ENCODE measurements at places on chromosomes 7 and 10. TPM values are rescaled to one million over a fixed set of nuclear protein-coding genes. Genes with fewer than 3 reads are reported as not detected.

The OR6B1 gene
- not detected for total RNA-seq

The SLC16A12 gene
- total RNA-seq: 3.1 TPM

GRCh38 chr10:107453561-107453960, 289.1 kb upstream of the SORCS1 start:
- DNase-seq: no peak

The CALML3 gene
- total RNA-seq: 9.4 TPM

GRCh38 chr10:69976795-69977546, 75.7 kb upstream of the MACROH2A2 start:
- no peak for DNase-seq

DNA sequence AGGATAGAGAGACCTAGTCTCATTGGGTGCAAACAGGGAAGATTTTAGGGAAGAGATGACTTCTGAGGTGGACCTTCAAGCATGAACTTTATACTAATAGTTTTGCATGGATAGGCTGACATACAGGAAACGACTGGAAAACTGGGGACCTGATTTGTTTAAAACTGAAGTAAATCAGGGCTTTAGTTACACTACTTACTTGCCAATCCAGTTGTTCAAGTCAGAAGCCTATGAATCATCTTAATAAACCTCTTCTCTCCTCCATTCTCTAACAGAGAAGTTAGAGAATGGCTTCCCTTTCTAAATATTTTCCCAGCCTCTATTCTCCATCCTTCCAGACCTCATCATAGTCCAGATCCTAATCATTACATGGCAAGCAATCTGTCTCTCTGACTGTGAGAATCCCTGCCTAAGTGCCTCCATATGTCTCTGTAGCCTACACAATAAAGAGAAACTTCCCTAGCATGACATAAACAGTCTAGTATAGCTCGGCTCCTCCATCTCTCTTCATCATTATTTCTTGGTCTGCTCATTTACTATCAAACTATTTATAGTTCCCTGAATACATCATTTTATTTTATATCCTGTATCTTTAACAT, 55.8 kb downstream of the PRKG1 start:
- no peak for DNase-seq

- DNase-seq: no peak
Observed at GRCh38 chr10:11425676-11426075, 185.8 kb downstream of the USP6NL start.

The MAD1L1 gene
- 58.0 TPM for total RNA-seq

Measured in tongue (tissue), 3 donors.